ENCODE measurements at places on chromosomes 13 and 19.

GRCh38 chr13:25231517-25231916 is 55.8 kb downstream of the MTMR6 start:
- DNase-seq, result no peak

DNA sequence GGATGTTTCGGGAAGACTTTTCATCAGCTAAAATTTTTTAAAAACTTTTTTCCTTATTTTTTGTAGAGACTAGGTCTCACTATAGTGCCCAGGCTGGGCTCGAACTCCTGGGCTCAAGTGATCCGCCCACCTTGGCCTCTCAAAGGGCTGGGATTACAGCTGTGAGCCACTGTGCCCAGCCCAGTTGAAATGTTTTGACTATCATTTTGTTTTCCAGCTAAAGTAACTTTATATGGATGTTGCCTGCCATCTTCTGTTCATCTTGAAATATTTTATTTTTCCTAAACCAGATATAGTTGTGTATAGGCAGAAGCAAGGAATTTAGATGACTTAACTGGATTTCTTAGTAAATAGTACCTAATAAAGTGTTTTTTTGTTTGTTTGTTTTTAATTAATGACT is 7.0 kb downstream of the CAB39L start:
- DNase-seq, result no peak

GRCh38 chr19:54502518-54503048 is at the start of gene LAIR2:
Gene LAIR2, plus strand, starts transcription at chr19:54502831. Its CDS starts 88 bp downstream, at chr19:54502919.
- DNase-seq, result no peak

GRCh38 chr19:35027851-35028599 is 2.2 kb upstream of the SCN1B start:
- DNase-seq, result no peak

- DNase-seq, result no peak
Measured at GRCh38 chr19:14786421-14786851, 8.1 kb upstream of the ADGRE2 start.

DNA sequence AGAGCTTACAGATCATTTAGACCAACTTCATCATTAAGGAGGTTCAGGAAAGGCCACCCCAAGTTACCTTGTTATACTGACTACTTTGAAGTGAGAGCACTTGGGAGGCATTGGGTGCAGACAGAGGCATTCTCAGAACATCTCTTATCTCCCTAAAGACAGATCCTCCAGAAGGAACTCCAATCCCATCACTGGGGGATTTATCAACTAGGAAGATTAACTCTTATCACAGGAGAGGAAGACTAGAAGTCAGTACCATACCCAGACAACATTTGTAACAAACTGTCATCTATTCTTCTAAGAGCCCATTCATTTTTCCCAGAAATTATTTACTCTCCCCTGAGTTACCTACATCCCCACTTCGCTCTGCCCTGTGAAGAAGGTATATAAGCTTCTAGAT is 5.8 kb upstream of the RFXAP start:
- DNase-seq, result no peak

DNA sequence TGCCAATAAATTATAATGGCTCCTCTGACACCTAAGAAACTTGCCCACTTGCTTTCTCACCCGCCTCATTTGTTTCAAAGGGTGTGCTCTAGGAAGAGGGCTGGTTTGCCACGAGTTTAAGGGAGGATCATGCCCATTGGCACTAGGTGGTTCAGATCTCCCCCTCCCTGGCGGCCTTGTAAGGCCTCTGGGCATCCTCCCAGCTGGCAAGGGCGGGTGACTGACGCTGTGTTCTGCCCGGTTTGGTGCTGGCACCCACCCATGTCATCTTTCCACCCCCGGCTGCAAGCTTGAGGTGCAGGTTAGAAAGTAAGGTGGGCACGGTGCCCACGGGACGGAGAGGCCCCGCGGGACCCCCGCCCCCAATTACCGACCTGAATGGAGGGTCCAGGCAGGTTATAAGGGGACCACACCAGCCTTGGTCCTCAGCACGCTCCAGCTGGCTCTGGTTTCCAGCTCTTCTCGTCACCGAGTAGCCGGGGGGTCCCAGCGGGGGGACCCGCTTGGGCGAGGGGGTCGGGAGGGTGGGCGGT is 90.4 kb downstream of the PTPRS start:
- DNase-seq, result no peak

GRCh38 chr19:54147676-54148075 is 10.1 kb downstream of the CNOT3 start:
- DNase-seq, result no peak

DNA sequence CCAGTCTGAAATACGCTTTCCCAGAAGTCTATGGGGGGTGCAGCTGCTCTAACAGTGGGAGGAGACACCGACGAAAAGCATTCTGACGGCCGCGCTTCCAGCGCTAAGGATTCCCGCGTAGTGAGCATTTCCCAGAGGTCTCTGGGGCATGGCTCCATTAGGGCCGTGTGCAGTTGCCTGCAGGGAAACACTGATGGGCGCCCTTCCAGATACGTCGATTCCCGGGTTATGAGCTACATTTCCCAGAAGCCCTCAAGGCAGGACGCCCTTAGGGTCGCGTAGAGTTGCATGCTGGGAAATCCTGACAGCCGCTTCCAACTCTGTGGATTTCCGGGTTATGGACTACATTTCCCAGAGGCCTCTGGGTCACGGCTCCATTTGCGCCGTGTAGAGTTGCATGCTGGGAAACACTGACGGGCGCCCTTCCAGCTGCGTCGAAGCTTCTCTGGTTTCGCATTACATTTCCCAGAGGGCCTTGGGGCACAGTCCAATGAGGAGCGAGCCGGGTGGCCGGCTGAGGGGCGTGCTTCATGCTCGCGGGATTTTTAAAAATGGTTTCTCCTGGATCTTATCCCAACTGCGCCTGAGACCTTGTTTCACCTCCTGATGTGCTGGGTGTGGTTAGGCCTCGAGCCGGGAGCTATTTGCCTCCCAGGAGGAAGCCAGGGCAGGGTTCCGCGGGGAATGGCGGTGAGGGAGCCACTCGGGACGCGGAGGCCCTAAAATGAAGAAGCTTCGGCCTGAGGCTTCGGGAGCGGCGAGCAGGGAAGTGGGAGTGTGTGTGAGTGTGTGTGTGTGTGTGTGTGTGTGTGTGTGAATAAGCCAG is 17.2 kb upstream of the ZNF331 start:
- peak; percentile 75 for DNase-seq

GRCh38 chr19:45766869-45767346 is 2.1 kb downstream of the SIX5 start:
- no peak for DNase-seq

GRCh38 chr13:21971662-21972621 is 301.1 kb downstream of the FGF9 start:
- DNase-seq, result no peak

DNA sequence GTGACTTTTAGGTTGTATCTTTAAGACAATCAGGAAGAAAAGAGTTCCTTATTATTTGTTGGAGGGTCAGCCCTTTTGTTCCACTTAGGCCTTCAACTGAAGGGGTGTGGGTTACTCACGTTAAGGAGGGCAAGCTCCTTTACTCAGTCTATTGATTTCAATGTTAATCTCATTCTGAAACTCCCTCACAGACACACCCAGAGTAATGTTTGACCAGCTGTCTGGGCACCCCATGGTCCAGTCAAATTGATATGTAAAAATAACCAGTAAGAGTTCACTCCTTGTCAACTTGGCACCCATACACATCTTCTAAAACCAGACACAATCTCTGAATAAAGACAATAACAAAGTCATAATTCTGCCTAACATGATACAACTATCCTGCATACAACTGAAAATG is 292.9 kb downstream of the KLF5 start:
- no peak for DNase-seq

DNA sequence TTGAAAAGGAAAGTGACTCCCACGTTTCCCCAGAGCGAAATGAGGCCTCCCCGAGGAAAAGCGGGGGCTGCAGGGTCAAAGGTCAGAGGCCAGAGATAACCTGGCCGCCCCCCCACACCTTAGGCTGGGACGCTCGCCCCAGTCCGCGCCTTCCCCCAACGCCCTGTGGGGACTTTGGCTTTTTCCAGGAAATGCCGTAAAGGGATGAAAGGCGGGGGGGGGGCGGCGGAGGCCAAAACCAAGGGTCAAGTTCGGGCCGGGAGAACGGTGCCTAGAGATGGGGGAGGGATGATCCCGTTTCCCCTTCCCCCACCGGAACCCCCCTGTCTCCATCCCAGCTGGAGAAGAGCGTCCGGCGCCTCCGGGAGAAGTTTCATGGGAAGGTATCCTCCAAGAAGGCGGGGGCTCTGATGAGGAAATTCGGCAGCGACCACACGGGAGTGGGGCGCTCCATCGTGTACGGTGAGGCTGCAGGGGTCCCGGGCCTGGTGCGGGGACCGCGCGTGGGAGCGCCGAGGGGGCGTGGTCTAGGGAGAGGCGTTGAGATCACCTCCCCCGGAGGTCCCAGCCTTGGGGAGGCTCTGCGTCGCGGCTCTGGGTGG is 575 bp downstream of the SHFL start:
- DNase-seq, result no peak

DNA sequence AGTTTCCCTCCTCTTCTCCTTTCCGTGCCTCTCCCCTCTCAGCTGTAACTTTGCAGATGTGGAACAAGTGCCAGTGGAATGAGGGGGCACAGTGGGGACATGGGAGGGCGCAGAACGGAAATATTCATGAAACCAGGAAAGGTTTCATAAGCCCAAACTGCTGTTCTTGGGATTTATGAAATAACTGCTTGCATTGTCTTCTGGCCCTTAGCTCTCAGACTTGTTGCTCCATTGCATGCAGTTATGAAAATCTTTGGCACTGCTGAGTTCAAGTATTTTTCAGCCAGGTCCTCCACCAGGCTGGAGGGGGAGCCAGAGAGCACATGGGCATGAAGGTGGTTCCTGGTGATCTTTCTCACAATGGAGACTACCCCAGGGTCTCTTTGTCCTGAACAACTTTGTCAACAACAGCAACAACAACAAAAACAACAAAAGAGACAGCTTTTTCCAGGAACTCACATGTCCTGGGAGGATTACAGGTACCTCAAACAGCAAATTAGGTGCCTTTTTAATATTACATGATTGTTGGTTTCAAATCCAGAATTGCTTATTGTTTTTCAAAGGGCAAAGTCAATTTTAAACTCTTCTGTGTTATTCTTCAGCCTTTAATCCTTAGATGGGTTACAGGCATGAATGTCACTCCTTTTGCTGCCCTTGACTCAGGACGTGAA is 1.5 kb downstream of the RGCC start:
- DNase-seq, result no peak

DNA sequence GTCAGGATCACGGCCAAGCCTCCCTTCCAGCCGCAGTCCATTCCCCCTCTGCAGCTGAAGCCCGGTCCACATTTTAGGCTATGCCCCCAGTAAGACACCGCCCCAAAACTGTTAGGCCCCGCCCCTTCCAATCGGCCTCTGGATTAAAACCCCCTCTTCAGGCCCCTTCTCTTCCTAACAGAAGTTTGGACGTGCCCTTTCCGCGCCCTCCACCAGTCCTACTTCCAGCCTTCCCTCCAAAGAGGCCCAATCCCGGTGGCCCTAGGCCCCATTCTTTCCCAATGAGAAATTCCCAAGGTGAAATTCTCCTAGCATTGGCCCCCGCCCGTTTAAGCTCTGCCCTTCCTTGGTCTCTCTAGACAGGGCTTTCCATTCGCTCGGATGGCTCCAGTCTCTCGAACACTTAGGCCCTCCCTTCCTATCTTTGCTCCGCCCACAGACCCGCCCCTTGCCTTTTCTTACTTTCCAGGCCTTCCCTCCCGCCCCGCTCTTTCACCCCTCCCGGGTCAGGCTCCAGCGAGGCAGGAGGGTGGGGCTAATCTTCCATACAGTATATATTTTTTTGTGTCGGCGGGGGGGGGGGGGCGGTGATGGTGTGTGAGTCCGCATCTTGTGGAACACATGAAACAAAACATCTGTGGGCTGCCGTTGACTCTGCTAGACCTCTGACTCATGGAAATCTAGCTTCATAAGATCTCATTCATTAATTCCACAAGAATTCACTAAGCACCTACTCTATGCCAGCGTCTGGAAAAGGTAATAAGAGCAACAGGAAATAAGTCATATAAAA is 13.6 kb downstream of the LTBP4 start:
- DNase-seq, result peak; percentile 99

- no peak for DNase-seq
Measured at GRCh38 chr19:50380751-50381151, 3.4 kb upstream of the POLD1 start.

GRCh38 chr13:50742968-50743367 is 100.5 kb downstream of the DLEU7 start:
- no peak for DNase-seq

GRCh38 chr19:8017808-8018207 is 12.4 kb upstream of the ELAVL1 start:
- no peak for DNase-seq

Data from stimulated activated CD4-positive, alpha-beta T cell treated with anti-CD3 and anti-CD28 coated beads, Interleukin-12 subunit alpha, Interleukin-12 subunit beta, amount 100 ng/mL, for 24 hours (primary cell).